ENCODE measurements at places on chromosomes 5 and 9. TPM values are rescaled to one million over a fixed set of nuclear protein-coding genes. Genes with fewer than 3 reads are reported as not detected.

HTR4 gene
- 2.1 TPM for total RNA-seq

CD14 gene
- 22.9 TPM for total RNA-seq

FAM114A2 gene
- 24.2 TPM for total RNA-seq

GPR151 gene
- total RNA-seq, result not detected

- DNase-seq, result no peak
Observed at GRCh38 chr9:27414220-27414761, 109.8 kb upstream of the IFNK start.

DNA sequence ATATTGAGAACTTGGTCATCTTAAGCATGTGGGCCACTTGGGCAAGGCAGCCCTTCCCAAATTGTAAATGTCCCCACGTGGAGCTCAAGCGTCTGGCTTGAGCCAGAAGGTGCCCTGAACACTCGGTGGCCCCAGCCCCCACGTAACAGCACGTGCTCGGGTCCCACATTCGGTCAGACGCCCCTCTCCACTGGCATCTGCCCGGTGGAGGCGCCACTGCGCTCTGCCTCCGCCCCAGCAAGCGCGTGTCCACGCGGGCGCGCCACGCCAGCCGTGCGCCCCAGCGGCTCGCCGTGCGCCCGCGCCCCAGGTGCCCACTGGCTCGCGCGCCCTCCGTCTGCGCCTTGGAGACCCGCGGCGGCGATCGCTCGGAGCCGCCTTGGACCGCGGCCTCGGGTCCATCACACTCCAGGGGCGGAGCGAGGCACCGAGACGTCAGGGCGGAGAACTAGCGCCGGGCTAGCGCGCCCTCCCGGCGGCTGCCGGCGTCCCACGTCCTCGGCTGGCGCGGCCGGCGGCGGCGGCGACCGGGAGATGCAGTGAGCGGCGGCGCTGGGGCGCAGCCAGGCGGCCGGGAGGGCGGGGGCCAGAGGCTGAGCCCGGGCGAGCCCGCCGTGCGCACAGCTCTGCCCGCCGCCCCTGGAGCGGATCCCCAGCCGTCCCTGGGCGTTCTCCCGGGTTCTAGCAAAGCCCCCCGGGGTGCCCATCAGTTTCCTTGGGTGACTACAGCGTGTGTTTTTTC, at the start of gene PALM2AKAP2:
TSS of gene PALM2AKAP2 (plus strand) at position 488 of the 742 bp plus-strand sequence. CDS start 291 bp downstream, outside the sequence.
- peak; percentile 24 for DNase-seq

- DNase-seq, result no peak
Observed at GRCh38 chr5:15579193-15579990, 79.4 kb downstream of the FBXL7 start.

DNA sequence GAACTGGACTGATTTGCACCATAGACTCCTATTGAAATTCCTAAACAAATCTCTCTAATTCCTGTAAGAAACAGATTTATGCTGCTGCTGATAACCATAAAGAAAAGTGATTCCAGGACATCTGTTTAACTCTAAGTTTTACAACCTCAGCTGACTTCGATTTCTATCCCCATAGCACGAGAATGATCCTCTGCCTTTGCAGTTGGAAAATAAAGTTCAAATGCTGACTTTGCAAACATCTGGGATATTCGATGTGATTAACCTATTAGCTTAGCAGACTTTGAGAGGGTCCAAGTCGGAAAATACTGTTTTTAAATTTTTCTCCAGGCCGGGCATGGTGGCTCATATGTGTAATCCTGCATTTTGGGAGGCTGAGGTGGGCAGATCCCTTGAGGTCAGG, 247.3 kb downstream of the PSAT1 start:
- no peak for DNase-seq

DNA sequence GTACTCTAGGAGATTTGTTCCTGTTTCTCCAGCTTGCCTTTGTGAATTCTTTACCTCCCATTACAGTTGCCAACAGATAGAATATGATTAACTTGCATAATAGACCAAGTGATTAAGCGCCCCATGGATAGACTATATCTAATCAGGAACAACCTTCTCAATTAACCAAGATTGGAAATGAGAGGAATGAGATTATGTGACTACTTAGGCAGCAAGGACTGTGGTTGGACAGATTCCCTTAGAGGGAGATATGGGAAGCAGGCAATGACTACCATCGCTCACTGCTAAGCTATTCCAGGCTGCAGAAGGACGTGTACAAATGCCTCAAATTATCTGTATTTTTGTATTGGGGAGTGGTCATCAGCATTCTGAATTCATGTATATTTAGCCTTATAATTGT, 278.1 kb upstream of the DAB2 start:
- no peak for DNase-seq

GRCh38 chr5:98454904-98455303, 318.6 kb upstream of the RGMB start:
- DNase-seq, result no peak

DNA sequence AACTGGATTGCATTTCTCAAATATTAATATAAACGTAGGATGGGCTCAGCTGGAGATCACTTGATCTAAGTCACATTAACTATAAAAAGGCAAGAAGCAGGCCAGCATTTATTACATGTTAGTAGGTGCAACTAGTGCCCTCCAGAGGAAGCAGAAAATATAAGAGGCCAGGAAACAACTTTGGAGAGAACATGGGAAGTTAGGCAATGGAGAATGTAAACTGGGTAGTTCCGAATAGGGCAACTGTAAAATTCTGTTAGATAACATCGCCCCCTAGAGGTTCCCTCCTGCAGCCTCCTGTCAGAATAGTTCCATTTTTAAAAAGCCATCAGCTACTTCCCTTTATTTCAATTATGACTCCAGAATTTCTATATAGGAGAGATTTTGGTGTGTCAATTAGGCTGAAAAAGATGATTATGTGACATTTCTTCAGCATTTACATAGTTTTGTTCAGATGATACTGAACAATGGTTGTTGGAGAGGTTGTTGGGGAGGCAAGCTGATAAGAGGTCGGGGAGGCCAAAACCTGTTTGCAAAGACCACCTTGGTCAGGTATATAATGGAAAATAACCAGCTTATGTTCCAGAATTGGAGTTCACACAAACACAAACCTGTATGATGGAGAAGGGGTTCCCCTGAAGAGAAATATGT, 22.4 kb downstream of the CCL28 start:
- DNase-seq, result peak; percentile 74

DNA sequence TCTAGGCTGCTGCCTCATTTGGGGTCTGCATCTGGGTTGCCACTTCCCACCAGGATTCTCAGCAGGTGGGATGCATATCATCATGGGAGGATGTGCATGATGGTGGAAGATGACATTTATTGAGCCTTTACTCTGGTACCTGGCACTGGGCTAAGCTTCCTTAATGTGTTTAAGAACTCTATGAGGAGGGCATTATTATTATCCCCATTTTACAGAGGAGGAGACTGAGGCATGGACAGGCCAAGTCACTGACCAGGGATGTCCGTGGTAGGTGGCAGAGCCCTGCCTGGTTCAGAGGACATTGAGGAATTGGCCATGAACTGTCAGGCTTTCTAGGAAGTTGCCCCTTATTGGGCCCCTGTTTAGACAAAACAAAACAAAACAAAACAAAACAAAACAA, 31.1 kb upstream of the TIFAB start:
- no peak for DNase-seq
